ENCODE measurements at places on chromosomes 1 and 21. TPM values are rescaled to one million over a fixed set of nuclear protein-coding genes. Genes with fewer than 3 reads are reported as not detected.

AJAP1 gene
- polyA plus RNA-seq: 0.37 TPM

CHAF1B gene
- 1.5 TPM for polyA plus RNA-seq

AKR7A3 gene
- polyA plus RNA-seq: 296 TPM

AIRE gene
- polyA plus RNA-seq: not detected

PLD5 gene
- 0.22 TPM for polyA plus RNA-seq

VAMP3 gene
- 122 TPM for polyA plus RNA-seq

ENAH gene
- polyA plus RNA-seq: 13.9 TPM

KDF1 gene
- polyA plus RNA-seq: 0.94 TPM

CXADR gene
- 5.7 TPM for polyA plus RNA-seq

NDUFV3 gene
- 27.3 TPM for polyA plus RNA-seq

NR0B2 gene
- 16.3 TPM for polyA plus RNA-seq

FCRL2 gene
- polyA plus RNA-seq: 0.25 TPM

MIXL1 gene
- not detected for polyA plus RNA-seq

GBP5 gene
- polyA plus RNA-seq: 1.4 TPM

MNDA gene
- polyA plus RNA-seq: 30.1 TPM

DCDC2B gene
- not detected for polyA plus RNA-seq

BATF3 gene
- polyA plus RNA-seq: 0.85 TPM

SLC25A24 gene
- 5.8 TPM for polyA plus RNA-seq

BCAR3 gene
- 14.8 TPM for polyA plus RNA-seq

NTPCR gene
- 39.3 TPM for polyA plus RNA-seq

BLACAT1 gene
- 0.06 TPM for polyA plus RNA-seq

MAN1C1 gene
- polyA plus RNA-seq: 12.4 TPM

NHLH1 gene
- 0.21 TPM for polyA plus RNA-seq

C21orf58 gene
- 3.8 TPM for polyA plus RNA-seq

DNM3 gene
- 2.1 TPM for polyA plus RNA-seq

EVI5 gene
- polyA plus RNA-seq: 7.1 TPM

MUL1 gene
- 6.6 TPM for polyA plus RNA-seq

GJA8 gene
- polyA plus RNA-seq: not detected

CCDC30 gene
- polyA plus RNA-seq: 1.4 TPM

SYPL2 gene
- polyA plus RNA-seq: 1.2 TPM

EEIG2 gene
- 17.5 TPM for polyA plus RNA-seq

SLC45A3 gene
- polyA plus RNA-seq: 1.7 TPM

EDARADD gene
- 1.6 TPM for polyA plus RNA-seq

RAB3B gene
- polyA plus RNA-seq: under 0.01 TPM

SYDE2 gene
- 1.1 TPM for polyA plus RNA-seq

DIO1 gene
- polyA plus RNA-seq: not detected

AMY1A gene
- not detected for polyA plus RNA-seq

CASZ1 gene
- 3.0 TPM for polyA plus RNA-seq

OR2L5 gene
- polyA plus RNA-seq: not detected

SPATA45 gene
- polyA plus RNA-seq: not detected

EXO1 gene
- polyA plus RNA-seq: 0.11 TPM

LPAR3 gene
- 0.11 TPM for polyA plus RNA-seq

PTPN7 gene
- polyA plus RNA-seq: 1.1 TPM

LCE2B gene
- polyA plus RNA-seq: not detected

HLX gene
- polyA plus RNA-seq: 21.1 TPM

RUNX1 gene
- polyA plus RNA-seq: 38.1 TPM

HOOK1 gene
- under 0.01 TPM for polyA plus RNA-seq

AGO3 gene
- 7.6 TPM for polyA plus RNA-seq

CNIH4 gene
- polyA plus RNA-seq: 35.5 TPM

PIGM gene
- 2.4 TPM for polyA plus RNA-seq

Data from adipose tissue (tissue), 3 donors.